ENCODE measurements at places on chromosomes 6 and 20. TPM values are rescaled to one million over a fixed set of nuclear protein-coding genes. Genes with fewer than 3 reads are reported as not detected.

- DNase-seq = no peak
Measured at GRCh38 chr6:111745636-111746035, 127.6 kb downstream of the FYN start.

GRCh38 chr6:14867802-14868201 is 378.1 kb upstream of the JARID2 start:
- no peak for DNase-seq

DNA sequence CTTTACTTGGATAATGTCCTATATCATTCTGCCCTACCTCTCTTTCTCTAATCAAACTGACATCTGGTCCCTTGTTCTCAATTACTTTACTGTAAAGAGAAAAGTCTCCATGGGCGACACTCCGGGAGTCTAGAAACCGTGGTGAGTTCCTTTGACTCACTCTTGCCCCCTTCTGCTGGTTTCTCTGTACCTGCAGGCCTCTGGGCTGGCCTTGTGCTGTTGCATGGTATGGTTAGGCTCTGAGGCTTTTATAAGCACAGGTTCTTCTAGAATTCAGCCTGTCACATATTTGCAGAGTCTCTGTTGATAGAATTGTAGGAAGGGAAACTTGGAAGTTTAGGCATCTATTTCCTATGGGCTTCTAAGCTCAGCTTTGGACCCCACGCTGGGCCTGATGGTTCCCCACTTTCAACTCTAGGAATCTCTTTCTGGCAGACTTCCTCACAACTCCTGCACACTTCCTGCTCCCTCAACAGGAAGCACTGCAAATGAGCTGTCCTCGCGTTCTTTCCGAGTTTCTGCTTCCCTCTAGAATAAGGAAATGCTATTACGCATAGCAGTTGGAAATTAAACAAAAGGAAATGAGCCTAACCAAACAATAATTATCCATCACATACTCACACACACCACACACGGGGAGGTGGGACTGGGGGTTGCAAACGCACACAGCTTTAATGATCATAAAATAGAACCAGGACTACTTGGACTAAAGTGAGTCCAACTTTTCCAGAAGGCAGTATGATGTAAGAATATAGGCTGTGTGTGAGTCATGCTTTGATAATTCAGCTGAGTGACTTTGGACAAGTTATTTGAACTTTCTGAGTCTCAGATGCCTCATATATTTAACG is 683.3 kb downstream of the QKI start:
- no peak for DNase-seq

Gene SPDEF
- total RNA-seq = 0.19 TPM

GRCh38 chr6:159807150-159807858 is 7.2 kb downstream of the PNLDC1 start:
- no peak for DNase-seq

DNA sequence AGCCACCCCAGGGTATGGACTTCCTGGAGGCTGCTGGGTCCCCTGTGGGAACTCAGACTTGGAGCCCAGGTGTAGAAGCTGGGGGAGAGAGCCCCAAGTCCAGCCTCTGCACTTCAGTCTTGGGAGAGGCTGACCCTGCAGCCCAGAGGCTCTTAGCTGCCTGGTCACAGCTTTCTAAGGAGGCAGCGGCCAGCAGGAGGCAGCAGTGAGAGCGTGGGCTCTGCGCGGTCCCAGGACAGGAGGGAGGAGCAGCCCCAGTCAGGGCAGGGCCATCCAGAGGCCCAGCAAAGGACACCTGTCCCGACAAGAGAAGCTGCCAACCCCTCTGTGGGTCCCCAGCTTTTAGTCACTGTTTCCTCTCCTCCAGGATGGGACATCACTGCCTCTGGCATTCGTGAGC is 9.4 kb downstream of the TREML2 start:
- no peak for DNase-seq

Gene RPL7L1
- total RNA-seq = 50.7 TPM

Gene EYA2
- total RNA-seq = 4.0 TPM

- DNase-seq = no peak
Measured at GRCh38 chr6:17630511-17631073, 30.5 kb downstream of the FAM8A1 start.

Gene ZNF165
- 0.30 TPM for total RNA-seq

DNA sequence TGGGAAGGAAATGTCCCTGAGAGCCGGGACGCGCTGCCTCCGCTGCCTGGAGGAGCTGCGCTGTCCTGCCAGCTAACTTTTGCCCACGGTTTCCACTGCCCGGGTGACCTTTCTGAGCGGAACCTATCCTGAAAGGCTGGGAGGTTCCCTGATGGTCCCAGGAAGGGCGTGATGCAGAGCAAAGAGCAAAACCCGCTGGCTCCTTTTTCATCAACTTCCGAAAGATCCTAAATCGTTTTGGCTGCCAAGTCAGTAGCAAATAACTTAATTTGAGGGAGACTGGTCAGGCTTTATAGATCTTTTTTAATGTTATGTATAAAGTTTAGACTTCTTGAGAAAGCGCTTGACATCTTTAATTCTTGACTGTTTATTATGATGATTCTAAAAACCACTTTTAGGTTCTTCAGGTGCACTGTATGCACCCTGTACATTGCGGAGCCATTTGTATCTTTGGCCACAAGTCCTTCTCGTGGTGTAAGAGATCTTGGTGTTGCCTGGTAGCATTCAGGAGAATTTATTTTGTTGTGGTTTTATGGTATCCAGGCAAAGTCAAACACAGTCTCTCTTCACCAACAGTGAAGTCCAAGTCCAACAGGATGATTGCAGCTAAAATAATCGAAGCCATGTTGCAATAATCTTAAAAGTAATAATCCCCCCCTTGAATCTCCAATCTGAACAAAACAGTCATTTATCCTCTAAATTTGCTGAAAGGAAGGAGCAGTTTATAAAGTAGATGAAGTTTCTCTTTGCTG is at the start of gene SYNE1:
Gene SYNE1, minus strand, starts transcription at position 67 of the 752 bp plus-strand sequence. CDS start 9,031 bp downstream, outside the sequence.
- no peak for DNase-seq

- no peak for DNase-seq
Measured at GRCh38 chr6:117463762-117464665, 18.5 kb upstream of the DCBLD1 start.

- DNase-seq = no peak
Measured at GRCh38 chr6:158660333-158660754, 10.5 kb downstream of the SYTL3 start.

Gene BLTP3A
- total RNA-seq = 16.5 TPM

Gene SNAP25
- total RNA-seq = not detected

Gene MCHR2
- not detected for total RNA-seq

Gene RCAN2
- total RNA-seq = 108 TPM

Gene BNIP5
- total RNA-seq = not detected

- no peak for DNase-seq
Measured at GRCh38 chr20:40967700-40968099, 60.9 kb upstream of the TOP1 start.

GRCh38 chr6:82248273-82248735 is 760 bp upstream of the IBTK start:
- no peak for DNase-seq

- DNase-seq = no peak
Measured at GRCh38 chr6:135145063-135145800, 35.9 kb upstream of the MYB start.

DNA sequence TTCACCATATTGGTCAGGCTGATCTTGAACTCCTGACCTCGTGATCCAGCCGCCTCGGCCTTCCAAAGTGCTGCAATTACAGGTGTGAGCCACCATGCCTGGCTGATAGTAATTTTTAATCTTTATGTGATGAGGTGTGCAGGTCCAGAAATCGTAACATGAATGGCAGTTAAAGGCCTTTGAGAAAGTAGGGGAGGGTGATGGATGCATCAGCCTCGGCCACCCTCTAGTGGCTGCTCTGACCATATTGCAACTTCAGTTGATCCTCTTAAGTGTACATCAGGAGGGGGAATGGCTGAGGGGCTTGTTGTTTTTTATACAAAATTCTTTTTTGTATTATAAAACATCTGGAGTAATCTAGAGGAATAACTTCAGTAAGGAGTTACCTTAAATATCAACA is 193.0 kb downstream of the ZFAND3 start:
- DNase-seq = no peak

GRCh38 chr20:44215125-44215524 is 4.6 kb upstream of the OSER1 start:
- peak; percentile 79 for DNase-seq

- no peak for DNase-seq
Measured at GRCh38 chr20:48054051-48054450, 268.8 kb upstream of the SULF2 start.

Gene GPR63
- total RNA-seq = 0.11 TPM

- no peak for DNase-seq
Measured at GRCh38 chr20:58634521-58635278, 16.4 kb upstream of the STX16 start.

Gene C20orf144
- not detected for total RNA-seq

Gene CALHM4
- total RNA-seq = 1.2 TPM

DNA sequence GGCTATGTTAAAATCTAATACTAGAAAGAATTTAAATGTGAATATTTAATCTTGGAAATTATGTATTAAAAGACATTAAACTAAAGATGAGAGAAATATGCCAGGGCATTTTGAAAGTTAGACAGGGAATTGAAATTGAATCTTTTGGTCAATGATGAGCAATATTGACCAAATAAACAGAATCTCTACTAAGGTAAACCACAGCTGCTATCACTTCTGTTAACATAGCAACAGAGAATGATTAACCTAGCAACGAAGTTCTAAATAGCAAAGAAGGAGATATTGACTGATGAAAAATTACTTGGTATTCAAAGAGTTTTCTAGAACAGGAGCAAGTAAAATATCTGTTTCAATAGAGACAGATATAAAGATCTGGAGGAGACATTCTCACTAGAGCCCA is 45.2 kb upstream of the RSPO3 start:
- no peak for DNase-seq

DNA sequence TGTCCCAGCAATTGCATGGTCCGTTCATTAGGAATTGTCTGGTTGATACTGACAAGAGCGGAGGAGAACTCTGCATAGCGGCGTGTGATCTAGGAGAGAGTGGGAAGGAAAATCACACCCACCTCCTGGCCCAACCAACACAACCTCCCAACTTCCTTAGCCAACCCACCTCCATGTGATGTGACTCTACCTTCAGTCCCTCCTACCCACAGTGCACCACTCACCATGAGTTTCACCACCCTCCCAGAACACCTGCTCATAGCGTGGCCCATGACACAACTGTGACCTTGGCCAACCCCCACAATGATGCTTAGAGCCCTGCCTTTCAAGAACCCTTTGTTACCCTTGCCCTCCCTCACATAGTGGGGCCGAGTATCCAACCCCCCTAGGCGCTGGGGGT is 7.7 kb downstream of the VPS52 start:
- DNase-seq = no peak

Gene CSNK2A1
- total RNA-seq = 180 TPM

GRCh38 chr6:54060286-54060685 is 51.0 kb upstream of the MLIP start:
- no peak for DNase-seq

- no peak for DNase-seq
Measured at GRCh38 chr6:7242835-7243178, 70.2 kb downstream of the SSR1 start.

DNA sequence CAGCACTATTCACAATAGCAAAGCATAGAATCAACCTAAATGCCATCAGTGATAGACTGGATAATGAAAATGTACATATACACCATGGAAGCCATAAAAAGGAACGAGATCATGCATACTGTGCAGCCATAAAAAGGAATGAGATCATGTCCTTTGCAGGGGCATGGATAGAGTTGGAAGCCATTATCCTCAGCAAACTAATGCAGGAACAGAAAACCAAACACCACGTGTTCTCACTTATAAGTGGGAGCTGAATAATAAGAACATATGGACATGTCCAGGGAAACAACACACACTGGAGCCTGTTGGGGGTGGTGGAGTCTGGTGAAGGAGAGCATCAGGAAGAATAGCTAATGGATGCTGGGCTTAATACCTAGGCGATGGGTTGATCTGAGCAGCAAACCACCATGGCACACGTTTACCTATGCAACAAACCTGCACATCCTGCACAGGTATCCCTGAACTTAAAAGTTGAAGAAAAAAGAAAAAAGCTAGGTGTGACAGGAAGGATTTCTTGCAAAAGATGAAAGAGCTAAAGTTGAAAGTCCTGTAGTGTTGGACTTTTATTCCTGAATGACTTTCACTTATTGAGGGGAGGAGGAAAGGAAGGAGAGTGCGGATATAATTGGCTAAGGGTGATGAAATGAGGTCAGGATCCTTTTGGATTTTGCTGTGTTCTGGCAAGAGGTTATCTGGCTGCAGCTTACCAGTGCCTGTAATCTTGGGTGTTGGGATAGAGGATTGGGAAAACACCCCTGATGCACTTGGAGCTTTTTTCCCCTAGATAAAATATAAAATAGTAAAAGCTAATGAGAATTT is 8.5 kb downstream of the TRMT11 start:
- no peak for DNase-seq

Gene COL20A1
- total RNA-seq = not detected

DNA sequence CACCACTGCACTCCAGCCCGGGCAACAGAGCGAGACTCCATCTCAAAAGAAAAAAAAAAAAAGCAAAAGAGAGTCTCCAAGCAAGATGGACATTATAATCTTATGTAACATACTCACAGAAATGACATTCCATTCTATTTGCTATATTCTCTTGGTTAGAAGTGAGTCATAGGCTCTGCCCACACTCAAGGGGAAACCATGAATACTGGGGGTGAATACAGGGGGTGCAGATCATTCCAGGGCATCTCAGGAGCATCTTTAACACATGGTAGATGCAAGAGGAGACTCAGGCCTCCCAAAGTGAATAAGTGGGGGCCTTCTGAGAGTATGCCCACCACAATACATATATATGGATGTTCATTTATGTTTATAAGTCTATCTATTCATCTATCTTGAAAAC is 18.3 kb upstream of the RANBP9 start:
- DNase-seq = no peak

DNA sequence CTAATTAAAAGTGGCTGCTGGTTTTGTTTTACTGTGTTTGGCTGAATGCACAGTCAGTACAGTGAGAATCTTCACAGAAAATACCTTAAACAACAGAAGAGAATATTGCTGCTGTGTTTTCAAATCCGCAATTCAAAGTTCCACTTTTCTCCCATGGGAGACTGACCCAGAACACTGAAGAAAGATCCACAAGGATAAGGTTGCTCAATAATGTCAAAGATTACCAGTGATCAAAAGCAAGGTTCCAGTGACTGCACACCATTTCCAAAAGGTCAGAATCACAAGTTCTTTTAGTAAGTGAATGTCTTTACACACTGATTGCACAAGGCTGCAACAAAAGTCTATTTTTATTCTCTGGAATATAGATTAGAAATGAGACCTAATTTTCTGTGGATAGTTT is 82.3 kb downstream of the EPHA7 start:
- no peak for DNase-seq

- no peak for DNase-seq
Measured at GRCh38 chr6:134182528-134182927, 130.1 kb upstream of the SLC2A12 start.

Gene L3MBTL1
- total RNA-seq = 3.8 TPM

DNA sequence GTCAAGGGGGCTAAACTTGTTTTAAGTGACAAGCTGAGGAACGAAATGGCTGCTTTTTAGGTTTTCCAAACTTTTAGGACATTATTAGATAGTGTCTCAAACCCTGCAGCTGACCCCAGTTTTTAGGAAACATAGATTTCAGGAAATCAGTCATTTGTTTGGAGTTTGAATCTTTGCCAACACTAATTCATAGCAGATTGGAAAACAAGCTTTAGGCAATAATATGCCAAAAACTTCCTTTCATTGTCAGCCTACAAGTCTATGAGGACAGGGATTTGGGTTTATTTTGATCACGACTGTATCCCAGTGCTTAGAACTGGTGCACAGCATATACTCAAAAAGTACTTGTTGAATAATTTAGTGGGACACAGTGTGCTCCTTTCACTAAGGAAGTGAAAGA is 123.2 kb downstream of the TINAG start:
- no peak for DNase-seq
